ENCODE measurements at places on chromosomes 1 and 21.
A peak's percentile ranks its signal among the peaks of the same experiment; 100 is the strongest.

DNA sequence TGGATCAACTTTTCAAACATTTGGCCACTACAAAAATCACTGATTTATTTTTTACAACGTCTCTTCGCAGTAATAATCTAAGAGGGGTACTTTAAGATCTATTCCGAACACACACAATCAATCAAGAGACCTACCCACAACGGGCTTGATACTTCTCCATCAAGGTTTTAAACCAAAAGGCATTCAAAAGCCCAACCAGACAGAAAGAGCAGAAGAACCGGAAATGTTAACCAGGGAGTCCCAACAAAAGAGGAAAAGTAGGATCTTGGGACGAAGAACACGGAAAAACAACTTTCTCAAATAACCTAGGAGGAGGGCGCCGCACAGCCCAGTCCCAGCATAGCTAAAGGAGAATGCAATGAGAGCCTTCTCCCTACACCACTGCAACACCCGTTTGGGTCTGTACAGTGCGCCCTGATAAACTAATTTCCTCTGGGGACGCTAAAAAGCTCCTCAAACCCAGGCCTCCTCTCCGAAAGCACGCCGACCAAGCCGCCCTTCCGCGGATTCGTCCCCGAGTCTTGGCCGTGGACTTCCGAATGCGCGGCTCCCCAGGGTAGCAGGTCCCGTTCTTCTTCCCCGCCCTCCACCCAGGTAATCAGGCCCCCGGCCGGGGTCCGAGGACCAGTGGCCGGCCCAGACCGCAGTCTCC is 623 bp downstream of the RPL22 start:
- DNase-seq: no peak

DNA sequence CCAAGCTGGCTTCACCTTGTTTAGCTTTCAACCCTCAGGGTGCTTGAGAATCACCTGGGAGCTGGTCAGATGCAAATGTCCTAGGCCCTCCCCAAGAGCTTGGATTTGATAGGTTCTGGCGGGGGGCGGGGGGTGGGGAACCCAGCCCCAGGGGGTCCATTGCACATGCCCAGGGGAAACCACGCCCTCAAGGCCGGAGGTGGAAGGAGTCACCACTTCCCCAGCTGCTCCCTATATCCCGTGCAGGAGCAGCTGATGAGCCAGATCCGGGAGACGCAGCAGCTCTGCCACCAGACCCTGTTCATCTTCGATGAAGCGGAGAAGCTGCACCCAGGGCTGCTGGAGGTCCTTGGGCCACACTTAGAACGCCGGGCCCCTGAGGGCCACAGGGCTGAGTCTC is 5.8 kb downstream of the TOR3A start:
- DNase-seq: no peak

GRCh38 chr1:19715334-19716203 is 50.9 kb downstream of the HTR6 start:
- peak; percentile 85 for DNase-seq

GRCh38 chr1:200819726-200820125 is 53.1 kb upstream of the GPR25 start:
- DNase-seq: no peak

DNA sequence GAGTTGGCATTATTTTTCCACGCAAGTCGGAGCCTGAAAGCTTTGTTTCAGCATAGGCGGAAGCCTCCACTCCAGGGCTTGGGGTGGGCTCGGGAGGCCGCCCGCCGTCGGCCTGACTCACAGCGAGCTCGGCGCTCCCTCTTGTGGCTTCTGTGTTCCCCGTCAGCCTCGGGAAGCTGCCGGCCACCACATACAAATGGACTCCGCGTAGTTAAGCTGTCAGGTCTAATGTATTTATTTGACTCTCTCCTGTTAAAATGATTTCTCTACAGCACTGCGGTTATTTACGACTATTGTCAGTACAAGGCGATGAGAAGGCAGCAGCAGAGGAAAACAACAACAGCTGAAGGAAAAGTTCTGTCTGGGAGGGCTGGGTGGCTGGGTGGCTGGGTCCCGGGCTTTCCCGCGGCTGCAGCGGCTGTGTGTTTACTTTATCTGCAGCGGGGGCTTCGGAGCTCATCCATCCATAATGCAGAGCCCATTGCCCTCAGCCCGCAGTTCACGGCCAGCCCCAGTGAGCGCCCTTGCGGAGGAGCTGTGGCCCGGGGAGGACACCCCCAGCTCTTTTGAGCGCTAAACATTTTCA is 375.7 kb upstream of the CAMK1G start:
- peak; percentile 25 for DNase-seq

- DNase-seq: no peak
Measured at GRCh38 chr21:38664315-38664714, 141.4 kb upstream of the ETS2 start.

Measured in AG09309 (cell line).